ENCODE measurements at places on chromosomes 3 and 15. TPM values are rescaled to one million over a fixed set of nuclear protein-coding genes. Genes with fewer than 3 reads are reported as not detected.

MKRN3 gene
- 1.5 TPM for total RNA-seq

ZNF502 gene
- total RNA-seq = 4.0 TPM

TUSC7 gene
- not detected for total RNA-seq

ZNF148 gene
- total RNA-seq = 39.6 TPM

IQCF5 gene
- not detected for total RNA-seq

All from activated CD8-positive, alpha-beta T cell treated with anti-CD3 and anti-CD28 coated beads, Interleukin-2, amount 10 ng/mL, durations not matched to agents 7 days and 5 days (primary cell).